HFFc6 (cell line): ENCODE measurements at places on chromosomes 4 and X.
A peak's percentile ranks its signal among the peaks of the same experiment; 100 is the strongest.

- no peak for DNase-seq
These were observed 40.4 kb upstream of the PDLIM5 start for GRCh38 chr4:94411296-94411695.

- DNase-seq = peak; percentile 51
These were observed 5.3 kb upstream of the PAPSS1 start for GRCh38 chr4:107725281-107725859.

GRCh38 chr4:185880571-185880970, 68.6 kb upstream of the SORBS2 start:
- no peak for DNase-seq

DNA sequence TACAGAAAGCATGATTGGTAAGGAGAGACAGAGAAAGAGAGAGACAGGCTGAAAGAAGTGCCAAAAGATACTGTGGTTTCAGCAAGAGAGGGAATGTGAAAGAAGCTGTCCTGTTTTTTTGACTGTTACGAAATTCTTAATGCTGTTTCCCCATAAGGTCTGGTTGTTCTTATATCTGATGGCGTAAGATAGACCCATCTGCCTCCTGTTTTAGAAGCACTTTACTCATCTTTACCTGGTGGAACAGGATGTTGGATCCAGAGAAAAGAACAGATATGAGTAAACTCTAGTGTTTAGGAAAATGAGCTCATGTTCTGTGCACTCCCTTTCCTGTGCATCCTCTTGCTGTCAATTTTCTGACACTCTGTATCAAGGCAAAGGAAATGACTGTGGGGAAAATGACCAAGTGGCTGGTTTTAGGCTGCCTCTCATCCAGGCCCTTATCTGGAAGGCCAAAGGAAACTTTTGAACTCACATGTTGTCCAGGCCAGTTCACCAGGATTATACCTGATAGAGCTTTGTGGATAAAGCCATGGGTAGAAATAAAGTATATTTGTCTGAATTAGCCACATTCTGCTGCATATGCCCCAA, 311.7 kb upstream of the HTR2C start:
- no peak for DNase-seq

GRCh38 chr4:128775477-128775876, 34.0 kb upstream of the JADE1 start:
- no peak for DNase-seq

DNA sequence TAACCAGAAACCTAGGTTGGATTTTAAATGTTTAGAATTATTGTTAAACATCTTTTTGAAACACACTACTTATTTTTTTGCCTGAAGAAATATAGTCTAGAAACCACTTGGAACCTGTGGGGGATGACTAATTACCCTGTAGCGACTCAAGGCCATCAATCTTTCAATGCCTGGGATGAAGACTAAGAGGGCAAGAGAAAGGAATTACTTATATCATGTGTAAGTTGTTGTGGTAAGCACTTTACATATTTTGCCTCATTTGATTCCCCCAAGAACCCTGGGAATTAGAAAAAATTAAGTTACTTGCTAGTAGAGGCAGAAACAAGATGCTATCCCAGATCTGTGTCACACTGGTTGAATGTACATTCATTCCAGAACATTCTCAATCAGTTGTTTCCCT, 170.9 kb upstream of the GRIA3 start:
- DNase-seq = no peak

- DNase-seq = no peak
These were observed 46.0 kb downstream of the TMA16 start for GRCh38 chr4:163540448-163540847.
